ENCODE measurements at places on chromosomes 13 and 19.
A peak's percentile ranks its signal among the peaks of the same experiment; 100 is the strongest.

GRCh38 chr19:44579663-44580365 lies 33.5 kb upstream of the IGSF23 start:
- DNase-seq, result no peak

DNA sequence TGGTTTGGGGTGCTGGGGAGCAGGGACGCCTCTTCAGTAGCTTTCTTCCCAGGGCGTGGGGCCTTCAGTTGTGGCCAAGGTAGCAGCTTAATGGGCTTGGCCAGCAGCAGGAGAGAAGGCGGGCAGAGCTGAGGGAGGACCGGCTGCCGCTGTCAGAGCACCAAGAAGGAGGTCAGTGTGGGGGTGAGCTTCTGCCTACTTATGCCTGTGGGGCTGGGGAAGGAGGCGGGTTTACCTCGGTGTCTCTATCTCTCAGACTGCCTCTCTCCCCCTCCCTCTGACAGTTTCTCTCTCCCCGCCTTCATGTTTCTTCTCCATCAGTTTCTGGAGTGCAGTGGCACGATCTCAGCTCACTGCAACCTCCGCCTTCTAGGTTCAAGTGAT lies at the start of gene CAPN12:
Gene CAPN12, minus strand, starts transcription at position 177 of the 384 bp plus-strand sequence. CDS start 309 bp downstream, outside the sequence.
- no peak for DNase-seq

DNA sequence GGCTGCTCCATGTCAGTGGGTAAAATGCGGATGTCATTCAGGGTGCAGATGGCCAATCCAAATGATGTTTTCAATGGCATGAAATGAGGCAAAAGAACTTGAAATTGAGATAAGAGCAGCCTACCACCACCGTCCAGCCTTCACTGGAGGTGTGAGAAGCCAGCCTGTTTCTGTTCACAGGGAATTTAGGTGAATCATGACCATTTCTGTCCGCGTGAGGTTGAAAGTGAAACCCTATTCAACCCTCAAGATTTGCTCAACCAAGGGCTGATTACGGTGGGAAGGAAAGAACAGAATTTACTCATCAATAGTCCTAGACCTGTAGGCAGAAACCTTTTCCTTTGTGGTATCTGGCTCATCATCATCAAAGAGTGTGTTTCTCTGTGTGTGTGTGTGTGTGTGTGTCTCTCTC lies 370.7 kb downstream of the COG6 start:
- no peak for DNase-seq

DNA sequence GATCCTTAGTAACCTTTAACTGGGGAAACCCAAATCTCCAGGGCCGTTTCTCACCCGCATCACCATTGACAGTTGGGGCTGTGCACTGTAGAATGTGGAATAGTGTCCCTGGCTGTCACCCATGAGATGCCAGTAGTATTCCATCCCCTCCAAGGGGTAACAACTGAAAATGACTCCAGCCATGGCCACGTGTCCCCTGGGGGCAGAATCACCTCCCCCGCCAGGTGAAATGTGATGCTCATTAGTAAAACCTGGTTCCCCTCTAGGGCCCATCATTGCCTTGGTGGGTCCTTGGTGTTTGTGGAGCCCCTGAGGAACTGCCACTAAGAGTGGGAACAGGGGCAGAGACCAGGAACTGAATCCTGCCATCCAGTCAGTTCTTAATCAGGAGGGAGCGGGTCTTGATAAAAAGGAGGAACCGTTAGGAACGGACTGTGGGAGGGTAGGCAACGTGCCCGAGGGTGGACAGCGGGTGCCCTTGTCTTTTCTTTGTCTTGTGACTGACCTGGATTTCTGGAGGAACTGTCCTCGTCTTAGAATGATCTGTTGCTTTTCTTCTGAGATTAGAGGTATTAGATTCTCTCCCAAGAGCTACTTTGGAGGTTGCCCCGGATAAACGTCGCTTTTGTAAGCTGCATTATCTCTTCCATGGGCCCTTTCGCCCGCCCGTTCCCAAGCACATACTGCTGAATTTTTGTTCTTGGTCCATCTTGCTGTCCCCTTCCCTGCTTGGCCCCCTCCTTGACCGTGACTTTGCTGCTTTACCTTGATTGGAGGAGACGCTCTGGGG lies 3.5 kb downstream of the MYO9B start:
- no peak for DNase-seq

DNA sequence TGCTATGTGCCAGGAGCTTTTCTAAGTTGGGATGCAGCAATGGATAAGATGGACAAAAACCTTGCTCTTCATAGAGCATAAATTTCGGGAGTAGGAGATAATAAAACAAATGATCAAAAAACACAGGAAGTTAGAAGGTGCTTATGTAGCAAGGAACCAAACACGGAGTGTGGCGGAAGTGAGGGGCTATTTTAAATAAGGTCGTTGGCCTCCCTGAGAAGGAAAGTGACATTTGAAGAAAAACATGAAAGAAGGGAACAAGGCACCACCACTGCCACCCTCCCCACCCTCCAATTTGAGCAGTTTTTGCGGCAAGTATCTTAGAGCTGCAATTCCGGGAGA lies 3.2 kb upstream of the GSX1 start:
- DNase-seq, result no peak

- DNase-seq, result peak; percentile 14
Observed at GRCh38 chr13:89627996-89628395, 1719.5 kb upstream of the MIR17HG start.

DNA sequence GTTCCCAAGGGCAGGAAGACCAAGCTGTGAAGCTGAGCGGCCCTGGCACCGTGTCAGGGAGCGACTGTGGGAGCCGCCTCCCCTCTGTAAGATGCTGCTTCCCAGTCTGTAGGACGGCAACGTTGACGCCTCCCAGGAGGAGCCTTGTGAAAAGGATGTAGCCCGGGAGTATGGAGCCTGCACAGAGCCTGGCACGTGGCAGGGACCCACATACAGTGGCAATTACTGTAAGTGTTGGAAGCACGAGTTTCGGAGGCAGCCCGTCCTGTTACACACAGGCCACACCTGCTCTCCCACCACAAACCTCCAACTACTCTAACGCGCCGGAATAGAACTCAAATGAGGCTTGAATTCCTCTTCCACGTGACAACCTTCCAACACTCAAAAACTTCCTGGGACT lies 6.6 kb downstream of the RAB20 start:
- no peak for DNase-seq

GRCh38 chr19:17411801-17412200 lies 6.4 kb upstream of the BST2 start:
- DNase-seq, result no peak

- no peak for DNase-seq
Observed at GRCh38 chr13:97492257-97492656, 58.3 kb downstream of the RAP2A start.

DNA sequence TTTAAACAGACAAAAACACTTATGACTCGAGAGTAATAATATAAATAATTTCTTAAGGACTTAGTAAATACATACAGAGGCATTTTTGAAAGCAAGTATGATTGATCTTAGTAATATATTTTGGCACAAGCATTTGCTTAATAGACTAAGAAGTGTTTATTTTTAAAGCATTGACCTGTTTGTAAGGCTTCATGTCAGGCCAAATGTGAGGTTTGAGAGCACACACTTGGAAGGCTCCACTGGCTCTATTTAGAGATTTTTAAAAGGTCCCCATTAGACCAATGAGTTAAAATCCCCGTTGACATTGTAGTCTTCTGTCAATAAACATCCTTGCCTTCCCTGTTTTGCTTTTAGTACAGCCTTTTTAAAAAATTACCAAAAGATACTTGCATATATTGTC lies 50.4 kb downstream of the ATP8A2 start:
- DNase-seq, result no peak

GRCh38 chr19:43481701-43482100 lies 16.3 kb upstream of the LYPD3 start:
- no peak for DNase-seq

DNA sequence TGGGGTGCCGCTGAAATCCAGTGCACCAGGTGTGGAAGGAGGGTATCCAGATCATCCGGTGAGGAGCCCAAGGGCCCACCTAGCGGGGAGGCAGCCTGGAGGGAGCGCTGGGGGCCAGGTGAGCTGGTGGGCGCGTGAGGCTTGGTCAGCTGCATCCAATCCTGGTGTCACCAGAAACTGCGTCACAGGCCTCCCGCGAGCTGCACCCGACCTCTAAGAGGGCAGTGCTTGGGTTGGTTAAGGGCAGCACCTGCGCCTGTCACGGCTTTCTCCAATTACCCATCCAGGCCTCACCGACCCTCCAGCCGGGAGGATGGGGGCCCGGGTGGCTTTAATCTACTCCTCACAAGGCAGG lies 284 bp downstream of the RNF17 start:
- DNase-seq, result no peak

GRCh38 chr13:22800526-22801401 lies 380.0 kb upstream of the SGCG start:
- no peak for DNase-seq

DNA sequence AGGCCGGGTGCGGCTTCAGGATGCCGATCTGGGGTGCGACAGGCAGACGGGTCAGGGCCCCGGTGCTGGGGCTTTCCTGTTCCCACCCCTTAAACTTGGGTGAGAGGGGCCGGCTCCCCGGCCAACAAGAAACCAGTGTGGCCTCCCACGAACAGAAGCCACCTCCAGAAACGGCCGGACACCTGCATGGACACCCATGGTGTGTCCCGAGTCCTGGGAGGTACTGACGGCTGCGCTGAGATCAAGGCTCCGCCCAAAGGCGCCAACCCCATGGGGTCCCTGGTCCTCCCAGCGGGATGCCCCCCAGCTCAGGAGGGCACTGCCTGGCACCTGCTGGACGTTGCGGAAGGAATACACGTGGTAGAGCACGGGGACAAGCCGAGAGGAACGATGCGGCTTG lies 11.5 kb downstream of the POLRMT start:
- DNase-seq, result no peak

- no peak for DNase-seq
Observed at GRCh38 chr13:100349594-100349993, 239.0 kb downstream of the GGACT start.

DNA sequence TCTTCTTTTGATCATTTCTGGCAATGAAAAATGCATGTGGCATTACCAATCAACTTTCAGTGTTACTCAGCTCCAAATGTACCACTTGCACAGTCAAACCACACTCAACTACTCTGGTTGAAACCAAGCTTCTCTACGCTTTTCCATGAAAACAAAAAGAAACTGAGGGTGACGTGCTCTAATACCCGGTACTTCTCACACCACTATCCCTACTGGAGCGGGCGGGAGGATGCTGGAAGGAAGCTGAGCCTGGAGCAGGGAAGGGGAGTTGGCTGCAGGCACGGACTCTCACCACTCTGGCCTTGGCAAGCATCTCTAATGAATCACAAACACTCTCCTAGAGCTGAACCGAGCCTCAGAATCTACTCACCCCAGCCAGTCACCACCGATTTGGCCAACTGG lies 48.2 kb downstream of the STK24 start:
- DNase-seq, result no peak

- no peak for DNase-seq
Observed at GRCh38 chr13:98206946-98207345, 29.9 kb upstream of the RNF113B start.

DNA sequence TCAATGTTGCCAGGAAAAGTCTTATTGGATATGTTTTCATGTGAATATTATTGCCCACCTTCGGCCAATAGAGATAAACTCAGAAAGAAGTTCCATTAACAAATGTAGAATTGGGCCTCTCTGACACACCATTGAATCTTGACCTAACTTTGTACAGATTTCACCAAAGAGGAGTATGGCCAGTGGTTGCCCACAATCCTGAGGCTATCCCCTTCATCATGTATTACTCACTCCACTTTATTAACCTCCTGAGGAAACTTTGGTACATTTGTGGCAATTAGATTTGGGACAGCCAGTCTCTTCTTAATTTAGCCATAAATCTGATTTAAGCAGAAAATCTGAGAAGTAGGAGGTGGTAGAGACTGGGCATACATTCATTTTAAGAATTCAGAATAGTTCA lies 53.3 kb upstream of the POSTN start:
- no peak for DNase-seq

- no peak for DNase-seq
Observed at GRCh38 chr19:13938301-13939064, at the start of gene PODNL1. Gene PODNL1, minus strand, starts transcription at chr19:13938417. Its CDS starts 236 bp downstream, at chr19:13938181.

- DNase-seq, result no peak
Observed at GRCh38 chr19:4423416-4424126, 21.1 kb downstream of the CHAF1A start.

- DNase-seq, result no peak
Observed at GRCh38 chr19:57192993-57193392, 1.7 kb downstream of the ZNF264 start.

DNA sequence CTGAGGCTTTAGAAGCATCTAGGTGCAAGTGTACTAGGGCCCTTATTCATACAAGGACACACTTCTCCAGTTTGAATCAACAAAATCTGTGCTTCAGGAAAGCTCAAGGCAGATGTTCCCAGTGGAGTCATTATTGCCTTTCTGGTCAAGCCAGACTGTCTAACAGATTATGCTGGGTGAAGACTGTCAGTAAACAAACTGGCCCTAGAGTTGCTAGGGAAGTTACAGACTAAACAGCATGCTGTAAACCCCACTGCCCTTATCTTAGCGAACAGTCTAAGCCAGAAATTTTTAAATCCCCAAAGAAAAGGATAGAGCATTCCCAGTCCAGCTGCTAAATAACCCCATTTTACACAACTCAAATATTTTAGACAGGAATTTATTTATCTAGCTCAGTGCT lies 1701.3 kb upstream of the PRR20A start:
- peak; percentile 65 for DNase-seq

- no peak for DNase-seq
Observed at GRCh38 chr13:21032656-21033055, 28.7 kb downstream of the LATS2 start.

DNA sequence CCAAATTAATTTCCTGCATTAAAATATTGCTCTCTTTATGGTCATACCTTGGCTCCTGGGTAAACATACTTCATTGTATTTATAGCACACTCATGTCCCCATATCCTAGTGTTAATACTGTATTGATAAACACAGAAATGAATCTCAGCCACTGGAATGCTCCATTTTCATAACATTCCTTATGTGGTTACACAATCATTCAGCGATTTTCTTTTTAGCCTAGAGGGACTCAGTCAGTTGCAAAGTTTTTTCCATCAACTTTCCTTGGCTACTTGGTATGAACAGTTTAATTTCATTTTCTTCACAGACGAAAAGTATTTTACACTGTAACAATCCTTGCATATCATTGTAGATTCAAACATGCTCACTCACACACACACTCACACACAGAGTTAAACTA lies 471.5 kb downstream of the FGF14 start:
- DNase-seq, result no peak

- DNase-seq, result no peak
Observed at GRCh38 chr13:20373861-20374260, 141.7 kb upstream of the GJB6 start.

GRCh38 chr13:29877456-29878078 lies 27.1 kb upstream of the UBL3 start:
- no peak for DNase-seq

GRCh38 chr19:32809254-32809653 lies 60.3 kb downstream of the SLC7A9 start:
- peak; percentile 40 for DNase-seq

All from NCI-H524 (cell line).